Activated naive CD4-positive, alpha-beta T cell (primary cell): ENCODE measurements at places on chromosomes 5 and 9.

DNA sequence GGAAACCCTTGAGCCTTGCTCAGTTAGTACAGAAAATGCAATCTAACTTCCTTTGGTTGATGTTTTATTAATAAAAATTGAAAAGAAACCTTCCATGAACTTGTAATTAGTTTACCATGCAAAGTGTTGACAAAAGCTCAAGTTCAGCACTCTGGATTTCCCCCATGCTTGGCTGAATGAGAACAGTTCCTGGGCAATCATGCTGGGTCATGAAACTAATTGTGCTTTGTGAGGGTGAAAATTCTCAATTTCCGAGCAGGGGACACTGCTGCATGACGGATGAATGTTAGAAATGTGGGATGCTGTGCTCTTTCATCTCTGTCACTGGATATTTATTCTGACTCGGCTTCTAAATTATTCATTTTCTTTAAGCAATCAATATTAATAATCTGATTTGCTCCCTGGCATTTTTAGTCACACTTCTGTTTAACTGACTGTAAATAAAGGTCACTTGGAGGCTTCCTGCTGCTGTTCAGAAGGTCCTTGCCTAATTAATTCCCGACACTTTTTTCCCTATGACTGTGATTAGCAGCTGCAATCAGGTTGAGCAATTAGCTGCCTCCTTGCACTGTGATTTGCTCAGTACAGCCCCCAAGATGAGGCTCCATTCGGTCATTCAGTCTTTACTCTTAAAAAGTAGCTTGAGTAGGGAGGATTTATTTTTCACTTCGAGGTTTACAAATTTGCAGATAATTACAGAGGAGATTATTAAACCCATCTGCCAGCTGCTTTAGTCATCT is 678.1 kb upstream of the ZNF608 start:
- DNase-seq, result no peak

- DNase-seq, result no peak
Observed at GRCh38 chr5:4159681-4160080, 564.0 kb downstream of the IRX1 start.

DNA sequence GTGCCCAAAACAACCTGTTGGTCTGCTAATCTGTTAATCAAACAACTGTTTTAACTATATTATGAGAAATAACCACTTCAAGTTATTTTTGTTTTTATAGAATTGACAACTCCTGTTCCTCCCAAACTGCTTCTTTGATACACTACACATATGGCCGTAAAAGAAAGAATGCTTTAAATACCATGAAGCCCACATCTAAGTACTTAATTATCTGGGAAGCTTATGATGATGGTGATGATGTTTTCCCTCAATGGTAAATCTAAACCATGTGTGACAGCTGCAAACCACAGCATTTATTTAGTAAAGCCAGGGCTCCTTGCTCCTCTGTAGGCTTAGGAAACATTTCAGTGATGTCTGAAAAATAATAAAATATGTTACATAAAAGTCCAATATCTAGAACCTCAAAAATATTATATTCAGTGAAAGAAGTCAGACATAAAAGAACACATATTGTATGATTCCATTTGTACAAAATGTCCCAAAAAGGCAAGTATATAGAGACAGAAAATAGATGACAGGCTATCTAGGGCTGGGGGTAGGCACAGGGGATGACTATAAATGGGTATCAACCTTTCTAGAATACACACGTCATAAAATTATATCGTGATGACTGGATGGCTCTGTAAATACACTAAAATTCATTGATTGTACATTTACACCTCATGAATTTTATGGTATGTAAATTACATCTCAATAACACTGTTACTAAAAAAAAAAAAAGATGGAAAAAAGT is 154.1 kb downstream of the EFNA5 start:
- DNase-seq, result no peak

DNA sequence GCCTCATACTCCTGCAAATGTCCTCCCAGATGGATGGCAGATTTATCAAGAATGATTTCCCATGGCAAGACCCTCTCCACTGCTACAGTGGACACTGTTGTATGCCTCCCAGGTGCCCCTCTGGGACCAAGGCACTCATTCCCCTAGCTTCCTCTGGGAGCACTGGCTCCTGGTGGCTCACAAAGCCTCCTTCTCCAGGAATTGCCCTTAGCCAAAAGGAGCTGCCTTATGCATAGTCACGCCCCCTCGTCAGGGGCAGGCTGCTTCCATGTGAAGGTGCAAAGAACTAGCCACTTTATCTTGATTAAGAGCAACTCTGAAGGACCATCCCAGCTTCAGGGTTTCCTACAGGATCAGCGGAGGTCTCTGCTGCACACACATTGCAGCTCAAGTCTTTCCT is 358.1 kb downstream of the CDK5RAP2 start:
- no peak for DNase-seq

DNA sequence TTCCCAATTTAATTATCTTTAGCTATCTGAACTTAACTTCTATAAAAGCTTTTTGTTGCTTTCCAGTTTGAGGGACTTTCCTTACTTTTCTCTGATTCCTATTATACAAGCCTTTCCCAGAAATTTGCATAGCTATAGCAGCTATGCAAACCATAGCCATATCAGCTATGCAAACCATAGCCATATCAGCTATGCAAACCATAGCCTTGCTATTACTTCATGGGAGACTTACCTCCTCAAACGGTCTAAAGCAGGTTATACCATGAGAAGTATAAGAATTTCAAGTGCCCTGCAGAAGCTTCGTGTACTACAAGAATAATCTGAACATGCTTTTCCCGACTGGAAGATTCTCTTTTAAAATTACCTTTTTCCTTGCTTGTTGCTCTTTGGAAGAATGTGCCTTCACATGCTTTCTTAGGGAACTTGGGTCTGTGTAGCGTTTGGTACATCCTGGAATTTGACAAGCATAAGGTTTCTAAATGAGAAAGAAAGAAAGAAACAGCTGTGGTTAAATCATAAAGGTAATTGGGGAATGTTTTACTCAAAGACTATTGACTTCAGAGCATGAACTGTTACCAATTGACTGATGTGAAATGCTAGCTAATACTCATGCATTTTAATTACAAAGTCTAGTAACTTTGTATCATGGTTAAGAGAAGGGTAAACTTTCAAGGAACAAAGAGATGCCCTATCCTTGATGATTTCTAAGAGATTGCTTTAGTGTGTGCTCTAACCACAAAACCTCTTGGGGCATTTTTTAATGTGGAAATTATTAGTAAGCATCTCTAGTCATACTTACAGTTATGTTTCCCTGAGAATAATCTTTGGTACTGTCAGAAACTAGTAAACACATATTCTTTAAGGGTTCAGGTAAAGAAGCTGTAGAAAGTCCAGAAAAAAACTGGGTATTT is 367.6 kb downstream of the GLIS3 start:
- DNase-seq, result no peak

GRCh38 chr5:149485655-149486615 is 65.3 kb downstream of the CSNK1A1 start:
- DNase-seq, result no peak

GRCh38 chr5:115396081-115396480 is 99.6 kb upstream of the CCDC112 start:
- no peak for DNase-seq

DNA sequence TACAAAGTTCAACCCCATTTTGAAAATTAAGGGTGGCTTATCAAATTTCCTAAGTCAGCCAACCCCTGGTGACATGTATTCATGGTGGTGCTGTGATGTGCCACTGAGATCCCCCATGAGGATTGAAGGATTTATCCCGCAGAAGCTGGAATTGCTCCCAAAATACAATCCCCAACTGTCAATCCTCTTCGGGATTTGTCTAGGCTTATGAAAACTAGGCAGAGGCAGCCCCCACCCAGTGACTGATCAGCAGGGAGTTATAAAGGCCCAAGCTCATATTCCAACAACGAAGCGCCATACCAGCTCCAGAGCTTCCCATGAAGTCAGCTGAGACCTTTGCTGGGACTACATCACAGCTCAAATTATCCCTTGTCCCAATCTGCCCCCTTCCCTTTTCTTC is 316.0 kb downstream of the ENC1 start:
- DNase-seq, result no peak

DNA sequence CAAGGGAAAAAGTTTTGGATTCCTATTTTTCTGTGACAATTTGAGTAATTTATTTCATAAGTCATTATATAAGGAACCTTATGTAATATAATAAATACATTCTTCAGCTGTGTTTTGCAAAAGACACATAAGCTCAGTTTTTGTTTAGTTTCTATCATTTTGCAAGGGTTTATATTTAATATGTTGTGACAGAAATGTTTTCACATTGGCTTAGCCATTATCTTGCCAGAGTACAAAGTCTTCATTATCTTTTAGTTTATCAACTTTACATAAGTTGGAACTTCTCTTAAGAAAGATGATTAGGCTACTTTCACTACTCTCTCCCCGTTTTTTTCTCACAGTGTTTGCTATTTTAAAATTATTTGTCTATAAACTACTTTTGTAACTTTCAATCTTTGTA is 54.8 kb downstream of the ERCC6L2 start:
- no peak for DNase-seq

DNA sequence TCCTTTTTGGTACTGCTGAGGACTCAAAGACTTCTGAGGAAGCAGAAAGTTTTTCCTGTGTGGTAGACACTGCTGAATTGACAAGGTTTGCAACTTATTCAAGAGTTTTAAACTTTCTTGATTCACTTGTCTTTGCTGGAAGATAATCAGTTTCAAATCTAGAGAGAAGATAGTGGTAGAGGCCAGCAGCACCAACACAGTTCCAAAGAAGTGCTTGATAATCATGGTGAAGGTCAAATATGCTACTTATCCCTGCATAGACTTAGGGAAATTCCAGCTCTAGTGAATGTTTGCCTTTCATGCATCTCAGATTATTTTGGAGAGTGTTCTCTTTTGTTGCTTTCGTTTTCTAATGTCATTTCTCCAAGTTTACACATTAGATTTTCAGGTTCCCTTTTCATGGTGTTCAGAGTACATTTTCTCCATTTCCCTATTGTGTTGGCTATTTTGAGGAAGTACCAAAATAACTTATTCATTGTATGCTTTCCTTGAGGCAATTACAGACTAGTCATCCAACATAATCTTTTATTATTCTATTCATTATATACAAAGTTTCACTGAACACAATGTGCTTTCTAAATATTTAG is 550 bp downstream of the IFNE start:
- DNase-seq, result no peak

DNA sequence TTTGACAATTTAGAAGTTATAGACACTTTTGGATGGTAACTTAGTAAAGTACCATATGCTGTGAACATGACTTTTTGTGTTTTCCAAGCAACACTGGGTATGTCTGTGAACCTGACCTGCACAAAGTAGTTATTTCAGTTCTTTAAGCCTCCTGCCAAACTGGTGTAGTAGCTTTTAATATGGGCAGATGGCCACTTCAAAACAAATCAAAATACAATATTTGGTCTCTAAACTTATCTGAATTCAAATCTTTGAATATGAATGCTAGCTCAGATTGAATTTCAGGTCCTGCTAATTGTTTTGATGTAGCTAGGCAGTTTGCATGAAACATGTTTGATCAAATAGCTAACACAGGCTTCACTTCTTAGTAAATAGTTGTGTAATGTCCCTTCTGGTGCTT is 1176.7 kb upstream of the CDH9 start:
- DNase-seq, result no peak

DNA sequence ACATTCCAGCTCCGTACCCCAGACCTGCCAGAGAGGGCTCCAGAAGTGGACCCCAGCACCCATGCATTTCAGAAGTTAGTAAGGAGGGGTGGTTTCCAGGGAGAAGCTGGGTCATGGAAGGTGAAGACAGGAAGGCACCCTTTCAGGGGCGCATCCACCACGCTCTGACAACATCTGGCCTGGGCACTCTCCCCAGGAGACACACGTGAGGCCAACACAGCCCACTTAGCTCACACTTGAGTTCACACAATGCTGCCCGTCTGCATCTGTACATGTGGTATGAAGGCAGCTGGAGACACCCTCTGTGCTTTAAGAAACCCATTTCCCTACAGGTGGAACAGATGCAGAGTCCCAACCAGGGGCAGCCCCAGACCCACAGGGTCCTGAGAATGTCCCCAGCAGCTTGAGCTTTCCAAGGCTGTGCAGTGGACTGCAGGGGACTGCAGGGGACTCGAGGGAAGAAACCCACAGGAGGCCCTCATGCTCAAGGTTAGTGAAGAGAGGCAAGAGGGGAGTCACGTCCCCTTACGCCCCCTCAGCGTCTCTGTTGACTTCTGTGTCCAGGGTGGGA is 326.8 kb upstream of the IRX1 start:
- DNase-seq, result no peak

GRCh38 chr9:108434036-108434435 is 421.8 kb downstream of the ACTL7B start:
- no peak for DNase-seq

DNA sequence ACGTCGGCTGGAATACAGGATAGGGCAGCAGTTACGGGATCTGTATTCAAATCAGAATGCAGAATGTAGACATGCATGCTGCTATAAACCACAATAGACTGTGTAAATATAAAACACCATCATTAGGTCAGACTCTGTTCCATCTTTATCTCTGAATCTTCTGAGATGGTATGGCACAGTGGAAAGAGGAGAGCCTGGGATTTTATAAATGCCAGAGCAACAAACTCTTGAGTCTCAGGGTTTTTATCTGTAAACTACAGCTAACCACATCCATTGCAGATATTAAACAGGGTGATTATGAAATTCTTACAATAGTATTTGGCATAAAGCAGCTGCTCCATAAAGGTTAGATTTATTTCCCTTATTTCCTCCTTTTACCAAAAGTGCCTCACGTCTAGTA is 108.7 kb downstream of the ZDHHC21 start:
- DNase-seq, result no peak

DNA sequence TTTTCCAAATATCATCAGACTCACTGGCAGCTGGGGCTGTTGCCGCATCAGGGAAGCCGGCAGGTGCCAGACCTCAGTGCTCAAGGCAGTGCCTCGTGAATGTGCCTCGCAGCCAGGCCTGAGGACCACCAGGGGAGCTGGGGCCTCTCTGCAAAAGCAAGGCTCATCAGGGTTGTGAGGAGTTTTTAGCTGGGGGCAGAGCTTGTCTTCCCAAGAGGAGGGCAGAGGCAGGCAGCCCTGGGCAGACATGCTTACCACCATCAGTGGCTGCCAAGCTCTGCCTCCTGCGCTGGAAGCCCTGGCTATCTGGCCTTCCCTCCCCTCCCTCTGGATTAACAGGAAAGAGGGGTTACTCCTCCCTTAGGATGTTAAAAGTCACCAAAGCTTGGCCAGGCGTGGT is 8.8 kb upstream of the TBC1D9B start:
- DNase-seq, result no peak

- no peak for DNase-seq
Observed at GRCh38 chr9:95854386-95855020, 21.0 kb upstream of the ERCC6L2 start.

- DNase-seq, result no peak
Observed at GRCh38 chr5:87099291-87099839, 168.3 kb upstream of the RASA1 start.
